Activated T-cell treated with anti-CD3 and anti-CD28 coated beads for 48 hours (primary cell): ENCODE measurements at places on chromosomes 16 and 17.

GRCh38 chr17:57508671-57509070 lies 236.4 kb downstream of the CCDC182 start:
- no peak for DNase-seq

DNA sequence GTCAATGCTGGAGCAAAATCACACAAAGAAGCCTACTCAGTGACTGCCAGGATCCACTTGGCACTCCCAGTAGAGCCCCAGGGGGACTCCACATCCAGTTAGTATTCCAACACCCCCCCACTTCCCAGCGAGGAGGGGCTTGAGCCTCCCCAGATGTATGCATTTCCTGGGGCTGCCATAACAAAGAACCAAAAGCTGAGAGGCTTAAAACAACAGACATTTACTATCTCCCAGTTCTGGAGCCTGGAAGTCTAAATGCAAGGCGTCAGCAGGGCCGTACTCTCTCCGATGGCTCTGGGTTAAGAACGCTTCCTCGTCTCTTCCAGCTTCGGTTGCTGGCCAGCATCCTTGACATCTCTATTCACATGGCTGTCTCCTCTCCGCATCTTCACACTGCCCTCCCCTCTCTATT lies 23.0 kb upstream of the GNA13 start:
- DNase-seq = no peak

- DNase-seq = no peak
Measured at GRCh38 chr16:1159973-1160772, 7.3 kb downstream of the CACNA1H start.

DNA sequence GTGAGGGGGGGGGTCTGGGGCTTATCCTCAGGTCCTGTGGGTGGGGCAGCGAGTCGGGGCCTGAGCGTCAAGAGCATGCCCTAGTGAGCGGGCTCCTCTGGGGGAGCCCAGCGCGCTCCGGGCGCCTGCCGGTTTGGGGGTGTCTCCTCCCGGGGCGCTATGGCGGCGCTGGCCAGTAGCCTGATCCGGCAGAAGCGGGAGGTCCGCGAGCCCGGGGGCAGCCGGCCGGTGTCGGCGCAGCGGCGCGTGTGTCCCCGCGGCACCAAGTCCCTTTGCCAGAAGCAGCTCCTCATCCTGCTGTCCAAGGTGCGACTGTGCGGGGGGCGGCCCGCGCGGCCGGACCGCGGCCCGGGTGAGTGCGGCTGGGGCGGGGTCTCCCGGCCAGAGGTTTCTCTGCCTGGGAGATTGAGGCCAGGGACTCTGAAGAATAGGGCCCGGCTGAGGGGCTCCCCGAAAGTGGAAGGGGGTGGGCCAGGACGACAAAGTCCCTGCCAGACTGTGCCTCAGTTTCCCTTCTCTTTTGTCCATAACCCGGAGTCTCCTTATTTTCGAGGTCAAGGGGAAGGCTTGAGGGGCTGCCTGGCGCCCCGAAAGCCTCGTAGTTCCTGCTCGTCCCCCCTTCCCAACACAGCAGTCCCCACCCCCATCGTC lies at the start of gene FGF11:
Gene FGF11 (plus strand): TSS at position 51 of the 651 bp plus-strand sequence. CDS start 109 bp downstream, at position 160.
- DNase-seq = no peak

- no peak for DNase-seq
Measured at GRCh38 chr16:11374255-11374654, 29.0 kb downstream of the RMI2 start.

DNA sequence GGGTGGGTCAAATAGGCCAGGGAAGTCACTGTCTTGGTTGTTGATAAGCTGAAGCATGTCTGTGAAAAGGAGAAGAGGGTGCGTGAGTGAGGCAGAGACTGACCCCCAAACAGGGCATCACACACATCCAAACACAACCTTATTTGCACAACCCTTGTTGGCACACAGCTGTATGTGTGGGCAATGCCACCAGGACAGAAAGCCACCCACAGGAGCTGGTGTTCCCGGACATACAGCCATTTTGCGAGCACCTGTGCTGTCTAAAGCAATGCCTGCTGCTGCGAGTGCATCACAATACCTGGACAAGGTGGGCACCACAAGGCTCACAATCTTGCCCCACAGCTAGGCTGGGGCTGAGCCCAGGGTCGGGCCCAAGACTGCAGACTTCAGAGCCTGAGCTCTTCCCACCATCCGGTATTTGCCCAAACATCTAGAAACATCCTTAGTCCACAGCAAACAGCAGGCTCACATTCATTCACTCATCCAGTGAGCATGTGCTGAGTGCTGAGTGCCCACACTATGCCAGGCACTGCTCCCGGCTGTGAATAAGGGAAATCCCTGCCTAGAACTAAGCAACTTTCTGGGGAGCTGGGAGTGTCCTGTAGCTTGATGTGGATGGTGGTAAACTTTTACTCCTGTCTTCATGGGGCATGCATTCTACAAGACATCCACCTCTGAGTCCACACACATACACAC lies 16.2 kb downstream of the SREBF1 start:
- DNase-seq = no peak

DNA sequence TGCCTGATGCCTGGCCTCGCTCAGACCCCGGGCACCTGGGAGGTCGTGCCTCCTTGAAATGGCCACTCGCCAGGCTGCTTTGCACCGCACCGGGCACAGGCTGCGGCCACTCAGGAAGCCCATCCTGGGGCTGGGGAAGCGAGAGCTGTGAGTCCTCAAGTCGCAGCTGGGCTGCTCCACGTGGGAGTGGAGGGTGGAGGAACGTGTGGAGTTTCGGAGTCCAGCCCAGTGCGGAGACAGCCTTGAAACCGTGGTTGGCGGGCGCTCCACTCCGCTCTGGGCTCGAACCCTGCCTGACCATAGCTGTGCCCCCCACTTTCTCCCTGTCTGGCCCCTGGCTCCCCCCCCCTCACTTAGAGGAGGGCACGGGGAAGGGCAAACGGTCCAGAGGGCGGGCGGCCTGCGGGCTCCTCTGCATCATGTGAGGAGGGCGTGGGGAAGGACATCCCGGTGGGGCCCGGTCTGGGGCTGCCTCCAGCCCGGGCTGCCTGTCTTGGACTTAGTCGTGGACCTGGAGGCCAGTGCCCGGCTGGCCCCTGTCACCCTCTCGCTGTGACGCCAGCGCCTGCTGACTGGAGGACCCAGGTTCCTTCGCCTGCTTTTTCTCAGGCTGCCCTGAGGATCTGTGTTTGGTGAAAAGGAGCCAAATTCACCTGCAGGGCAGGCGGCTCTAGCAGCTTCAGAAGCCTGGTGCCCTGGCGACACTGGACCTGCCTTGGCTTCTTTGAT lies 2.5 kb downstream of the UBE2I start:
- DNase-seq = no peak

DNA sequence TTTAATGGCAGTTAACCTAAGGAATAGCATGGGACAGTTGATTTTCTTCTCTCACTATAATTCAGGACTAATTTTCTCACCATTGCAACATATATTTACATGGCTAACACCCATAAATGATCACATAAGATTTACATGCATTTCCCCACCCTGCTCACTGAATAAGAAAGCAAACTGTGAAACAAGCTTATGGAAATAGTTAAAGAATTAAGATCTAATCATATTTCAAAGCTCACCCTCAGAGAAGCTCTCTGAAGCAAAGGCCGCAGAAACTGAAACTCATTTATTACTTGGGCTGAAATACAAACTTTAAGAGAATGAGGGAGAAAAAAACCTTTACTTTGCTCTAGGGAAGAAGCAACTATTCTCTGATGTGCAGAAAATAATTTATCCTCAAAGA lies 218.7 kb upstream of the AXIN2 start:
- no peak for DNase-seq

DNA sequence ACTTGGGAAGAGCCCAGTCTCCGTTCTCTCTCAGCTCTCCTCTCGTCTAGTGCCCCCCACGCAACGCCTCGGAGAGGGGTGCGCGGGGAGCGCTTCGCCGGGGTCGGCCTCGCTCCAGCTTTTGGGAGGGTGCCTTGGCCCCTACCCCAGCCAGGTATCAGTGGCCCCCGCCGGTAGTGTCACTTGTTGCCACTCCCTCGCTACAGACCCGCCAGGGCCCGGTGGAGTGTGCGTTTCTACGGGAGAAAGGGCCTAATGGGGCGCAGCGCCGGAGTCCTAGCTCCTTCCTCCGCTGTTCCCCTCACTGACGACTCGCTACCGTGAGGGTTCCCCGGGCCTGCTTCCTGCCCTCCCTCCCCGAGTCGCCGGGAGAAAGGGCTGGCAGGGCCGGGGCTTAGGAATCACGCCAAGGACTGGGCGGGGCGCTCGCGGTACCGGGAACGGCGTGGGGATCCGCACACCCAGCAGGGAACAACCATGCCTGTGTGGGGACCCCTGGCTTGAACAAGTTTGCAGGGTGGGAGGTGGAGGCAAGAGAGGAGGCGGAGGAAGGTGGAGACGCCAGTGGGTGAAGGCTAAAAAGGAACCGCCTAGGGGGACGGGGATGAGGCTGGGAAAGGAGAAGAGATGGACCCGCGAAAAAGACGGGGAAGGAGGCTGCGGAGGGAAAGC lies 997 bp upstream of the CDH11 start:
- DNase-seq = no peak

DNA sequence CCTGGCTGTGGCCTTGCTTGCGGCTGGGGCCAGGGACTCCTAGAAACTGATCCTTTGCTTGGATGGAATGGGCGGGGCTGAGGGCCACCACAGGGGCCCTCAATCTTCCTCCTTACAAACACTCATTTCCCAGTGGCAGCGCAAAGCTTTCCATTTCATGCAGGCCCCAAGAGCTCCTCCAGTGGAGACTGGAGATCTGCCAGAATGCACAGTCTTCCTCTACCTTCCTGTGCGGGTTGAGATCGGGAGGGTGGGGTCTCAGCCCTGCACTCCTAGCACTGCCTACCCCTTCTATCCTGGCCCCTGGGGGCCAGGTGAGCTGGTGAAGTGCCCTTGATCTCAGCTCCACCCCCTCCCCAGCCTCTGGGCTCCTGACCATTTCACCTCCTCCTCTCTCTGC lies 1.7 kb downstream of the NRN1L start:
- no peak for DNase-seq

GRCh38 chr16:84875846-84876245 lies 56.1 kb downstream of the CRISPLD2 start:
- DNase-seq = no peak

GRCh38 chr16:27620541-27620940 lies 70.6 kb downstream of the KATNIP start:
- DNase-seq = no peak

- no peak for DNase-seq
Measured at GRCh38 chr17:55212880-55213279, 51.9 kb upstream of the HLF start.

GRCh38 chr17:27295945-27296344 lies 2.0 kb downstream of the WSB1 start:
- DNase-seq = no peak

DNA sequence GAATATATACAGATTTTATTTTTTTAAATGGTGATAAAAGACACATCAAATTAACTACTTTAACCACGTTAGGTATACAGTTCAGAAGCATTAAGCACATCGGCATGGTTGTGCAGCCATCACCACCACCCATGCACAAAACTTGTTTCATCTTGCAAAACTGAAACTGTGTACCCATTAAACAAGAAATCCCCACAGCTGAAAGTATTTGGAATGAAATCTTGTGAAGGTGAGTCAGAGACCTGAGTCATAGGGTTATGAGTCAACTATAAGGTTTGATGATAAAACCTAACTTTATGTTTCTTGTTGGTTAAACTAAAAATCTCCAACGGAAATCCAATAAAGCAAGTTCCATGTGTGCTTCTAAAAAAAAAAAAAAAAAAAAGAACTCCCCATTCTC lies 561.6 kb upstream of the PSMD7 start:
- DNase-seq = no peak

DNA sequence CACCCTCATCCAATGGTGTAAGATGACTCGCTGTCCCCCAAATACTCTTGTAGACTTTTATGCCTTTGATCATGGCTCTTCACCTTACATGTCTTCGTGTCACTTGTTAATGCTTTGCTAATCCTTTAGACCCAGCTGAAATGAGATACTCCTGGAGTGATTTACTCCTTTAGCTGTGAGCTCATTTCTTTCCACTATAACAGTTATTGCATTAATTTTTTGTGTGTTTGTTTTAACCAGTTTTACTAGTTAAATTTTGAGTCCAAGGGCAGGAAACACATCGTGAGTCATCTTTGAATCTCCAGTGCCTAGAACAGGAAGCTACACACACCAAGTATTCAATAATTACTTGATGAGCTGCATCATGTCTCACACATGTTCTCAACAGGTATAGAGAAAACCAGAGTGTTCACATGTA lies 6.5 kb upstream of the CTCF start:
- DNase-seq = no peak

GRCh38 chr16:7839568-7839967 lies 506.9 kb downstream of the RBFOX1 start:
- DNase-seq = no peak

DNA sequence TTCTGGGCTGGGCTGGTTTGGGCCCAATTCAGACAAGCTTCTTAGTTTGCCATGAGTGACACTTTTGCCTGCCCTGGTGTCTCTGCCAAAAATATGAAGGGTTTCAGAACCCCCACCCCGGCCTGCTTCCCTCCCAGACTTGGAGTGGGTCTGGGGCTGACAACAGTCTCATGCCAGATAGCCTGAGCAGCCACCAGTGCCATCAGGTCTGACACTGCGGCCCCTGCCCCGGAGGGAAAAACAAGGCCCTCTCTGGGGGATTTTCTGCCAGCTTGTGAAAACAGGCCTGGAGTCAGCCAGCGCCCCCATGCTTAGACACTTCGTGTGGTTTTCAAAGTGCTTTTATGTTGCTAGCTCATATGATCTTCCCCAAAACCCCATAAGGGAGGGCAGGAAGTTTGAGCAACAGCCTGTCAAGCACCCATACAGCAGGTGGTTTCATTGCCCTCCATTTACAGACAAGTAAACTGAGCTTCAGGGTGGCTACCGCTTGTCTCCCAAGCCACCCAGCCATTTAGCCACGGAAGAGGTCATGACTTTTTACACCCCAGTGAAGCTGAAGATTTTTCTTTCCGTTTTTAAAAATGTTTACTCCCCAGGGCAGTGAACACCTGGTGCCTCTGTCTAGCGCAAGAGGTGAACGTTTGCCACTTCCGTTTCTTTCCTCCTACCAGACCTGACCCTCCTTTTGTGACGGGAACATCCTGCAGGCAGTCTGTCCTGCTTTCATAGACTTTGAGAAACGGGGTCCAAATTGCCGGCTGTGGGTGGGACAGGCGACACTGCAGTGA lies 300.6 kb downstream of the SEC14L1 start:
- no peak for DNase-seq

GRCh38 chr16:19837331-19837980 lies 47.2 kb downstream of the GPRC5B start:
- no peak for DNase-seq

DNA sequence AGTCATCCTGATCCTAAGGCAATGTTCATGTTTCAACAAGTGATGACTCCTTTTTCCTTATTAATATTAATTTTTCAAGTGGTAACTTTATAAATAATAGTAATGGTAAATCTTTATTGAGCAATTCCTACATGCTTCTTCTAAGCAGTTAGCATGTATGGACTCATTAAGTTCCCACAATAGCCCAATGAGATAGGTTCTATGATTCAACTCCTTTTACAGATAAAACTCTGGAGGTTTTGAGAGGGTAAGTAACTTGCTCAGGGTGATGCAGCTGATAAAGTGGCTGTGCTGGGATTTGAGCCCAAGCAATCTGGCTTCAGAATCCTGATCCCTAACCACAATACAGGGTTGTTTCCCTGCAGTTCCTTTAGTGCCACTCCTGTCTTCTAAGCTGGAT lies 25.3 kb downstream of the SLC47A1 start:
- no peak for DNase-seq

- no peak for DNase-seq
Measured at GRCh38 chr17:19402171-19402570, 8.9 kb upstream of the RNF112 start.

- DNase-seq = no peak
Measured at GRCh38 chr17:40301315-40301714, 7.7 kb upstream of the RARA start.
